Stimulated activated CD4-positive, alpha-beta T cell treated with anti-CD3 and anti-CD28 coated beads, Interleukin-2, amount 100 ng/mL, for 24 hours (primary cell): ENCODE measurements at places on chromosomes 6 and 20.

DNA sequence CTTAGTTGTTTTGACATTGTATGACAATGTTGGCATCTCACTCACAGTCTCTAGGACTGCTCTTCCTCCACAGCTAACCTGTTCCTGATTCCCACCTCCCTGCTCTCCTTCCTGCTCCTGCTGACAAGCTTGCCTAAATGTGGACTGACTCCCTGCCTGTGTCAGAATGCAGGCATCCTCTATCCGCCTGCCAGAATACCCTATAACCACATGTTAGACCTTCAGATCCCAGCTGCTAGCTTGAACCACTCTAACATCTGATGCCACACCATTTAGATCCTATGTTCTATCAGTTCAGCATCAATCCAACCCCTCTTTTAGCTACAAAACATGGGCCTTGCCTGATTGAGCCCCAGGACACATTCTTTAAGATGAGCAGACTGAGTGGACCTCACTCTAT is 12.2 kb downstream of the FILIP1 start:
- DNase-seq: no peak

DNA sequence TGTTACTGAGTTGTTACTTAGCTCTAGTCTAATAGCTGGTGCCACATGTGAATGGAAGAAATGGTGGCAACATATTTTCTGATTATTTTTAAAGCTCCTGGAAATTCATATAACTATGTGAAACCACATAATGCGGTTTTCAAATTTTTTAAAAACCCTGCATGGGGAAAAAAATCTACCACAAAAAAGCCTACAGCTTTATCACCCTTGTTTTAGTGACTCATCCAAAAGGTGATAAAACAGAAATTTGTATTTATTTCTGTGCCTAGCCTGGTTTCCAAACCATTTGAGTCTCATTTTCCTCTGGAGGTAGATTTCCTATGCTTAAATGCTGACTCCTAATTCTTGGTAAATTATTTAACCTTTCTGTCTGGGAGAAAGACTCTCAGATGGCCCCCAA is 5.4 kb upstream of the FBXO30 start:
- no peak for DNase-seq

DNA sequence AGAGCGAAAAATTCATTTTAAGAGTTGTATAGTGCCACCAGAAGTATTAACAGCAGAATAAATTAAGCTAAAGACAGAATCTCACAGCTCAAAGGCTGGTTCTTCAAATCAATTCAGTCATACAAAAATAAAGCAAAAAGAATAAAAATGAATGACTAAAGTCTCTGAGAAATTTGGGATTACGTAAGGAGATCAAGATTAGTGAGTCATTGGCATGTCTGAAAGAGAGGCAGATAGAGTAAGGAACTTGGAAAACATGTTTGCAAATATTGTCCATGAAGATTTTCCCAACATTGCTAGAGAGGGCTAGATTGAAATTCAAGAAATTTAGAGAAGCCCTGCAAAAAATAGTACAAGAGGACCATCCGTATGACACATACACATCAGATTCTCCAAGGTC is 1413.9 kb upstream of the ADGRB3 start:
- DNase-seq: no peak

DNA sequence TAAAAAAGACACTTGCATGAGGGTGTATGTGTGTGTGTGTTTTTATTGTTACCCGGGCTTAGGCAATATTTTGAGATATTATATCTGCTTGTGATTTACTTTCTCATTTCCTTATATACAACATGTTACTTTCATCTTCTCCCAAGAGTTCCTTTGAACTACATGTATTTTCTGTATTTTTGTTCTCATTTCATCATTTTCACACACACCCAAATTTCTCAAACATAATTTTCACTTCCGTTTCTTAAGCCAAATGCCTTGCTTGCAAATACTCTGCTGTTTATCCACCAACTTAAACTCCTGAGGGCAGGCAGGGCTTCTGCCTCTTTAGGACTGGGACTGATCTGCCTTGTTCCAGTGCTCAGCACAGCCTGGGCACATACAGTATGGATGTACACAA is 69.3 kb upstream of the FYN start:
- no peak for DNase-seq

DNA sequence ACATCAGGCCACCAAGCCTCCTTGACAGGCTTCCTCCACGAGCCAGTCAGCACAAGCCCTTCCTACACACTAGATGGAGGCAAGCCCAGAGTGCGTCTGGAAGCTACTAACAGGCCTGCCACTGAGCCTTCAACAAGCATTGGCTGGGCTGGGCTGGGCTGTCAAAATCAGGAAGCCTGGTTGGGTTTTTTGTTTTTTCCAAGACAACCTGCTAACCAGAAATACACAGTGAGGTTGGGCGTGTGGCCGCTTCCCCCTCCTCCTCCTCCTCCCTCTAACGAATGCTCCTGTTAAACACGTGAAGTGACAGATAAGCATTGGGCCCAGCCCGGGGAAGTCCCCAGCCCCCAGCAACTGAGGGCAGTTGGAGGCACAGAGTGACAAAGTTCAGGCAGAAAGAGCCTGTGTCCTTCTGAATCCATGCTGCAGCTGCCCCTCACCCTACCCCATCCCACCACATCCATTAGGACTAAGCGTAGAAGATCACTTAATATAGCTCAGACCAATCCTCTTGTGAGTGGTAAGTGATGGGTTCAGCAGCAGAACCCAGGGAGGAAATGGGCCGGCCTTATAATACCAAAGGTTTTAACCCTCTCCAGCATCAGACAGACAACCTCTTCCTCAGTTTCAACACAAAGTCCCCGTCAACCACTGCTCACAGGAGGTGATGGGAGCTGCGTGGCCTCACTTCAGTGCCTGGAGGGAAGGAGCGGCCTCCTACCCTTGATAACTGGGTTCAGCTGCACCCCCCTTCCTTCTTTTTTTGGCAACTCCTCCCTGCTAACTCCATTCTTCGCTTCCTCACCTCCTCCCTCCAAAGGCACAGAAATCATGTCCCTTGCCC is 1.1 kb downstream of the NFATC2 start:
- peak; percentile 82 for DNase-seq

DNA sequence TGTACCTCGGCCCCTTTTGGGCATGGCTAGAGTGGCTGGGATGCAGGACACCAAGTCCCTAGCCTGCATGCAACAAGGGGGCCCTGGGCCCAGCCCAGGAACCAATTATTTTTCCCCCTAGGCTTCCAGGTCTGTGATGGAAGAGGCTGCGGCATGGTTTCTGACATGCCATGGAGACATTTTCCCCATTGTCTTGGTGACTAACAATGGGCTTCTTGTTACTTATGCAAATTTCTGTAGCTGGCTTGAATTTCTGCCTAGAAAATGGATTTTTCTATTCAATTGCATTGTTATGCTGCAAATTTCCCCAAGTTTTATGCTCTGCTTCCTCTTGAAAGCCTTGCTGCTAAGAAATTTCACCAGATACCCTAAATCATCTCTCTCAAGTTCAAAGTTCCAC is 1269.6 kb upstream of the CITED2 start:
- DNase-seq: no peak

GRCh38 chr6:110826236-110827129 is 11.2 kb upstream of the CDK19 start:
- DNase-seq: no peak

DNA sequence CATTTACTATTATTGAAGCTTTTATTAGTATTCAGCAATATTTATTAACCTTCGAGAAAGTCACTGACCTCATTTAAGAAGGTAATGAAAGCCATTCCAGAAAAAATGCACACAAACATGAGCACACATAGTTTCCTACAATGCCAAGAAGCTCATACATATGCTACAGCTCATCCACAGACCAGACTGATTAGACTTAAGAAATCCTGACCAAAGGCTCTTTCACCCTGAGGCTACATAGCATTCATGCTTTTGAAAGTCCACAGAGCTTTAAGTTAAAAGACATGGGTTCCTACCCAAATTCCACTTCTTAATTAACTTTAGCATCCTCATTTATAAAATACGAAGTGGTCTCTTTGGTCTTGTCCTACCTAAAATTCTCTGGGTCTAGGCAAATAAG is 430.4 kb downstream of the TBC1D32 start:
- no peak for DNase-seq
